ENCODE measurements at places on chromosomes 16 and 17.
A peak's percentile ranks its signal among the peaks of the same experiment; 100 is the strongest.

GRCh38 chr16:9357829-9358228 lies 266.4 kb downstream of the HAPSTR1 start:
- DNase-seq = no peak

DNA sequence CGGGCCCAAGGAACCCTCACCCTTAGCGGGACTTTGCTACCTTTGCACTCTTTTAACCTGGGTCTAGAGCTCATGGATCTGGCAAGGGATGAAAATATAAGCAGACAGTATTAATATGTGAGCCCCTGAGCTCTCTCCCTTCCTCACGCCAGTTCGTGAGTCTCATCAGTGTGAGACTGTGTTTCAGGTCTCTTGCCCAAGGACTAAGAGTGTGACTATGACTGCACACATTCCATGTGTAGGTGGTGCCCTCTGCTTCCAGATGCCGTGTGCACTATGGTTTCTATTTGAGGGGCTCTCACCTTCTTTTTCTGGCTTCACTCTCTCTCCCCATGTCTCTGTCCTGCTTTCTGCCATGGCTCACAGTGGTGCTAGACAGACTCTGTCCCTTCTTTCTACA lies 40.5 kb downstream of the DHRS7B start:
- no peak for DNase-seq

- DNase-seq = no peak
These were observed 59.2 kb downstream of the CDK5R1 start for GRCh38 chr17:32546031-32546444.

DNA sequence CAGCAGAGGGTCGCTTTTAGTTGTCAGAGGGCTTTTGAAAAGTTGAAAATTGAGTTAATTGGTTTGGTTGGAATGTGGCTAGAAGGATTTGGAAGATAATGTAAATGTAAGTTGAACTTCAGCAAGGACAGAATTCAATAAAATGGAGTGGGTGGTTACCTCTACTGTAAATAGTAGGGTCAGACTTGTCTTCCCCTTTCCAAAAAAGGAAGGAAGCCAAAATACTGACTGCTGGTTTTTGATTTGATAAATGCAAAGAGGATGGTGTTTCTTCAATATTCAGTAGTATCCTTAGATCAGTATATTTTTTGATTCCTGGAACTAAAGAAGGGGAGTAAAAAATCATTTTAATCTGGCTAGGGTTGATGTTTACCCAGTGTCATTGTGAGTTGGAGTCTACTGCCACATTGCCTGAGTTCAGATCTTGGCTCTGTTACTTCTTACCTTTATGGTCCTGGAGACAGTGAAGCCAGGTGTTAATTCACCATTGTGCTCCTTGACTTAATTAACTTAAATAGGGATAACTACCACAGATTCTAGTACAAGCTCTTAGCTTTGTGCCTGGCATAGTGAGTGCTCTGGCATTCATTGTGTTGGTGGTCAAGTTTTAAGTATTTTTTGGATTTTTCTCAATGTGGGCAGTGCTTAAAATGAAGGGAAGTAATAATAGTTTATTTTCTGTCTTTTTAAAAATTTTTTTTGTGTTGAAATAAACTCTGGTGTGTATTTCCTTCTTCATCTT lies 4.4 kb downstream of the HAPSTR1 start:
- DNase-seq = no peak

GRCh38 chr16:4358831-4359561 lies 7.9 kb upstream of the PAM16 start:
- DNase-seq = no peak

- DNase-seq = peak; percentile 83
These were observed 141.1 kb downstream of the CCDC182 start for GRCh38 chr17:57603978-57604377.

DNA sequence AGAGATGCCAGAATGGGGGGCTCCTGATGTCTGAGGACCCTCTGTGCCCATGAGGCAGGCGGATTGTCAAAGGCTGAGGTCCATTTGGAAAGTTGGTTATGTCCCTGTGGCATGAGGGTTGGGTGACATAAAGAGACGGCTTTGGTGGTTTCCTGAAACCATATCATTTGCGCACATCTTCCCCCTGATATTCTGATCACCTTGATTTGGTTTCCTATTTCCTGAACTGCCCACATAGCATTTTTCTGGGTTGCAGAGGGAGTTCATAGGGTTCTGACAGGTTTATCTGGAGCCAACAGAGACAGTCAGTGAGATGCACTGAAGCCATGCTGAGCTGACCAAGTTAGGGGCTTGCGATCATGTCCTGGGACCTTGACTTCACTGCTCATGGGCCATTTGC lies 15.7 kb upstream of the RNF222 start:
- peak; percentile 22 for DNase-seq

GRCh38 chr17:8397636-8398035 lies at the start of gene RNF222:
RNF222 (minus strand) TSS chr17:8397827; CDS start chr17:8393461, 4,366 bp downstream.
- DNase-seq = no peak

GRCh38 chr17:47315451-47316266 lies 8.1 kb upstream of the EFCAB13 start:
- no peak for DNase-seq

- DNase-seq = no peak
These were observed 48.7 kb downstream of the SF3B3 start for GRCh38 chr16:70572050-70572925.

GRCh38 chr17:75927286-75927922 lies 13.4 kb downstream of the FBF1 start:
- DNase-seq = no peak

- DNase-seq = no peak
These were observed 980 bp downstream of the TBC1D10B start for GRCh38 chr16:30369091-30369937.

DNA sequence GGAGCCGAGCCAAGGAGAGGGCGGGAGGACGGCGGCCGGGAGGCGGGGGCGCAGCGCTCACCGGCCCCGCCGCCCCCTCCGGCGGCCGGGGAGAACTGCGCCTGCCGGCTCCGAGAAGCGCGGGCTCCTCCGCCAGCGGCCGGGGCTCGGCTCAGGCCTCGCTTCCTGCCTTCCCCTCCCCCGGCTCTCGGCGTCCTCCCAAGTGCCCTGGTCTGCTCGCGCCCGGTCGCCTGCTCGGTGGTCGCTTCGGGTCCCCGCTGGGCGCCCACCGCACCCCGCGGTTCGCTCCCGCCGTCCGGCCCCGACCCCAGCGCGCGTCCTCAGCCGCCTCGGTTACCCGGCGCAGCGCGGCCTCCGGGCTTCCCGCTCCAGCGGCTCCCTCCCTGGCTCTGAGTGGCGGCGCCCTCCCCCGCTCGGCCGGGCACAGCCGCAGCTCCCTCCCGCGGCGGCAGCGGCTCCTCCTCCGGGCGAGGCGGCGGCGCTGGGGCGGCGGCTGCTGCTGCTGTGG lies 313 bp downstream of the UBTF start:
- DNase-seq = peak; percentile 81

DNA sequence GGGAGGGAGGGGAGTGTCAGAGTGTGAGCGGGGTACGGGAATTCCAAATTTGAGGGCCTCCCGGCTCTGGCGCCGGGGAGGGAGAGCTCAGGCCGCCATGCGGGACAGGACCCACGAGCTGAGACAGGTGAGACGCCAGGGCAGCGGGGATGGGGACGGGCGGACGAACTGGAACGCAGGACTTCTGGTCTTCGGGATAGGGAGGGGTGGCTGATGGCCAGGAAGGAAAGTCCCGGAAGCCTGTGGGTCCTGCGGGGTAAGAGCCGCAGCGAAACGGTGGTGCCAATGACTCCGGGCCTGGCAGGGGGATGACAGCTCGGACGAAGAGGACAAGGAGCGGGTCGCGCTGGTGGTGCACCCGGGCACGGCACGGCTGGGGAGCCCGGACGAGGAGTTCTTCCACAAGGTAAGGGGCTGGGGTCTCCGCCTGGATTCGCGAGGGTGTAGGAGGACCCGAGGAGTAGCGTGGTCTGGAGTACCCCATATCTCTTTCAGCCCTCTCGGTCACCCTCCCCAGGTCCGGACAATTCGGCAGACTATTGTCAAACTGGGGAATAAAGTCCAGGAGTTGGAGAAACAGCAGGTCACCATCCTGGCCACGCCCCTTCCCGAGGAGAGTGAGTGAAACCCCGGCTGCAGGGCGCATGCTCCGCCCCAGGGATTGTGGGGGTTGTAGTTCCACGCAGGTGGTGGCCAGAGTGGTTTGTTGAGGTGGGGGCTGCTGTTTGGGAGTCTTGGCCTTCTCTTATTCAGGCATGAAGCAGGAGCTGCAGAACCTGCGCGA lies 543 bp downstream of the STX4 start:
- DNase-seq = peak; percentile 86

DNA sequence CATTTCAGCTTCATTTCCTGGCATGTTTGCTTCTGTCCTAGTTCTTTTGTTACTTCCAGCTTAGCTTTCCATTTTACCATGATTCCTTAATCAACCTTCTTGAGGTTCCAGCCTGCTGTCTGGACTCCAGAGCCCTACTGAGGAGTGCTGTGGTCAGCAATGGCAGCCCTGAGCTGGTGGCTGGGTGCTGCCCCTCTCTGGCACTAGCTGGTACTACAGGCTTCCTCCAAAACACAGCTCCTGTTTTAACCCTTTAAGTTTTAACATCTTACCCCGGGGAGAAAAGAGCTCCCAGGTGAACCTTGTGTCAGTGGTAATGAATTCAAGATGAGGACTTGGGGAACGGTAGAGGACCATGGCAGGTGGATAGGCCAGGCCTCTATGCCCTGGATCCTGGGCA lies 395.5 kb downstream of the TMEM114 start:
- no peak for DNase-seq

DNA sequence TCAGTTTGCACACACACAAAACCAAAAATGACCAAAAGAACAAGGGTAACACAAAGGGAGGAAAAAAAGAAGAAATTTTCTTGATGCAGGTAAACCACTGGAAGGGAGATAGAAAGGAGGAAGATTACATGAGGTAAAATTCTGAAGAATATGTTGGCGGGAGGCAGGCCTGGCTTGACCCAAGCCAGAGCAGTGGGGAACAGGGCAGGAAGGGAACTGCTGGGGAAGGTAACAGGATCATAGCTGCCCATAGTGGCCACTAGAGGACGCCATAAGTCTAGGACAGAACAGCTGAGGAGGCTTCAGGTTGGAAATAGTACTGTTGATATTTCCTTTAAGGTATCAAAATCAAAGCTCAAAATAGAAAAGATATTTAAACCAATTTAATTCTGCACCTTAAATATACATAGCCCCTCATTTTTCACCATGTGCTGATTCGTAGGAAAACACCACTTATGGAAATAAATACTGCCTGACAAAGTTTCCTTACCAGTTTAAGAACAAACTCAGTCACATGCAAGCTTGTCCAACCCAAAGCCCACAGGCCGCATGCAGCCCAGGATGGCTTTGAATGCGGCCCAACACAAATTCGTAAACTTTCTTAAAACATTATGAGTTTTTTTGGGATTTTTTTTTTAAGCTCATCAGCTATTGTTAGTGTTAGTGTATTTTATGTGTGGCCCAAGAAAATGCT lies 15.5 kb downstream of the VPS35 start:
- DNase-seq = peak; percentile 63

- DNase-seq = no peak
These were observed 19.1 kb downstream of the PDP2 start for GRCh38 chr16:66899310-66899944.

DNA sequence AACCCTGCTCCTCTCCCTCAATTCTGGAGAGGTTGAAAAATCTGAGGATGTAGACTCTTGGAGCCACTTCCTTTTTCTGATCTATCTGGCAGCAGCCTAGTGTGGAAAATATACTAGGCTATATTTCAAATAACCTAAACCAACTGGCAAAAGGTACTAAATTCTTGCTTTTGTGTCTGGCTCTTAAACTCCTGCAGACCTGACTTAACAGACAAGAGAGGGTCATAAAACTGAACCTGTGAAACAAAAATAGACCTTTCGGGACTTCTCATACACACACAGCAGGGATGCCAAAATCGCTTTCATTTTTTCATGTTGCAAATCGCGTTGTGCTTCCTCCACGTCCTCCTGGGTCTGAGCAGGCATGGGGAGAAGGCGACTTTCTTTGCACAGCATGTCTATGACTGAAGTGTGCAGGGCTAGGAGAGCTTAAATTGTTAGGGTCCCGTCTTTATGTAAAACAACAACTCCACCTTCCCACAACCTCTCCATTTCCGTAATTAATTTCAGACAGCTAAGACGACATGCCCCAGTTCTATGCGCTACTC lies 520.7 kb upstream of the PSMD7 start:
- DNase-seq = no peak

Data from CD4-positive, alpha-beta memory T cell (primary cell).